ENCODE measurements at places on chromosomes 5 and 9.

- DNase-seq = no peak
These were observed 817 bp downstream of the GAPVD1 start for GRCh38 chr9:125262294-125262991.

GRCh38 chr9:29183971-29184370 is 1610.7 kb upstream of the C9orf72 start:
- DNase-seq = no peak

GRCh38 chr9:81855538-81855937 is 72.7 kb upstream of the SPATA31D4 start:
- no peak for DNase-seq

- no peak for DNase-seq
These were observed 163.6 kb upstream of the IRX2 start for GRCh38 chr5:2914981-2915484.

DNA sequence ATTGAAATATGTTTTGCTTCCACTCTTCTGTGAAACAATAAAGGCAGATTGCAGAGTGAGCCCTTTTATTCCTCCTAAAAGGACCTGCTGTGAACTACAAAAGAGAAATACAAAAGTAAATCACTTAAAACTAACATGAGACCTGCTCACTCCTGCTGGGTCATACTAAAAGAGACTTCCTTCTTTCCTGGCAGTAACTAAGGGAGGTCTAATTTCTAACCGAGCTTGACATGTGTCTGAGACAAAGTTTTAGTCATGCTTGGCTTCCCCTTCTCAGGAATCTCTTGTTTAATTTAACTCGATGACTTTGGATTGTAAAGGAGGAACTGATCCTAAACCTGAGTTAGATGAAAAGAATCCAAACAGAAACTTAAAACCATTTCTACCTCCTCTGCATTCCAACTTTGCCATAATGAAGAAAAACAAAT is 86.4 kb upstream of the CDH6 start:
- peak; percentile 70 for DNase-seq

DNA sequence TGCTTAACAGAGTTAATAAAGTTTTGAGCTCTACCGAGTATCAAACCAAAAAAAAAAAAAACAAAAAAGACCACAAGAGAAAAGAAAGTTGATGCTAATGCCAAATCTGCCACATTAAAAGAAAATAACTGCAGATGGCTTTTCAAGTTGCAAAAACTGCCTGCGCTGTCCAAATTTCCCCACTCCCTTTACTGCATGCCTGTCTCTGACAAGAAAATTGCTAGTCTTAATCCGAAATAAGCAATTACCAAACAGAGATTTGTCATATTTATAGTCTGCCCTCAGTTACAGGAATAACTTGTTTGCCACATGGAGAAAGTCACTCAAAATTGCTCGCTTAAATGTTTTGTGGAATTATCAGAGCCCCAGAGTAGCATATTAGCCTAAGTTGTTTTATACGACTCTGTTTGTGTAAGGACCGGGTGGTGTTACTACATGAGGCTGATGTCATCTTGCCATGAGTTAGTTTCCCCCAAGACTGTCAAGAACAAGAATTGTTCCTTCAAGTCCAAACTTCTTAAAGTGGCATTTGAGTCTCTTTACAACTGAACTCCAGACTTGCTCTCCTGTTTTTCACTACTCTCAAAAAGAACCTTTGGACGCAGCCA is 160.9 kb downstream of the CEP120 start:
- DNase-seq = no peak

DNA sequence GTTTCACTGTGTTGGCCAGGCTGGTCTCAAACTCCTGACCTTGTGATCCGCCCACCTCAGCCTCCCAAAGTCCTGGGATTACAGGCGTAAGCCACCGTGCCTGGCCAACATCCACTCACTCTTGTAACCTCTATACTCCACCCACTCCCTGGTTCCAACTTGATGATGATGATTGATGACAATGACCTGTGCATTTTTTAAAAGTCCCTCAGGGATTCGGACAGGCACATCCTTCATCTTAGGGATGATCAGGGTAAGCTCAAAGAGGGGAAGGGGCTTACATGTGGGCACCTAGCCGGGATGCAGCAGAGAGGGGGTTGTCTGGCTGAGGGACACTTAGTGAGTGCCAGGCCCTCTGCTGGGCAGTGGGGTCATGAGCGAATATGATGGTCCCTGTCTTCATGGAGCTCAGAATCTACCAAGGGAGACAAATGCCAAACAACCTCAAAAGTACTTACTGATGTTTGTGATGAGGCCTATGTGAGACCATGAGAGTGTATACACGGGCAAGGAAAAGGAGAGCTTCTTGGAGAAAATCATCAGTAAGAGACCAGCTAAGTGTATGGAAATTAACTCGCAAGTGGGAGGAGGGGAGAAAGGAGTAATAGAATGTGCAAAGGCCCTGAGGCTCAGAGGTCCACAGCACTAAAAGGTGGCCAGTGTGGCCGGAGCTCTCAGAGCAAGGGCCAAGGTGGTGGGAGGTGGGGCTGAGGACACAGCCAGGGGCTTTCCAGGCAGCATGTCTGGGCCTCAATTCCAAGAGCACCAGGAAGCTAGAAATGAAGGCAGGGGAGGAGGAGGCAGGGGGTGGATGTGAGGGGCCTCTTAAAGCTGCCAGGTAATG is 27.4 kb downstream of the LHX2 start:
- no peak for DNase-seq

GRCh38 chr5:105554568-105555169 is 1992.1 kb upstream of the NUDT12 start:
- DNase-seq = peak; percentile 54

DNA sequence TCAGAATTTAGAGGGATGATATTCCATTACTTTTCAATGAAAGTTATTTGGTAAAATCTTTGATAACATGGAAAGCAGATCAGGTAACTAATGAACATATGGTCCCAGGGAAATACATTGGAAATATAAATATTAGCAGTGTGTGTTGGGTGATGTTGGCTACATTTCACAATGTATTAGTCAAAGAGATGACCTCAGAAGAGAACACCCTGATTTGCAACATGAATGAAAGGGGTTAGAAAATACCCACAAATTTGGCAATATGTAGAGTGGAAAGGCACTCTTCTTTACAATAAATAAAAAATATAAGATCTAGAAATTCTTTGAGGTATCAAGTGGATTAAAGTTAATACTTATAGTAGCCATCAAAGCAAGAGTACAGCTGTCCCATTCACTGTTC is 606.7 kb downstream of the PSAT1 start:
- no peak for DNase-seq

DNA sequence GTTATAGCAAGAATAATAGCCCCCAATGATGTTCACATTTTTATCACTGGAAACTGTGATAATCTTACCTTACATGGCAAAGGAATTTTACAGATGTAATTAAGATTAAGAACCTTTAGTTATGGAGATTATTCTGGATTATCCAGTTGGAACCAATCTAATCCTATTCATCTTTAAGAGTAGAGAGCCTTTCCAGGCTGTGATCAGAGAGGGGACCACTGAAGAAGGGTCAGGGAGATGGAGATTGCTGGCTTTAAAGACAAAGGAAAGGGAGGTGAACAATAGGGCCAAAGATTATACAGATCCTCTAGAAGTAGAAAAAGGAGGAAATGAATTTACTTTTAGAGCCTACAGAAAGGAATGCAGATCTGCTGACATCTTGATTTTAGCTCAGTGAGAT is 253.5 kb upstream of the GRIN3A start:
- no peak for DNase-seq

GRCh38 chr5:43316421-43316820 is 3.2 kb upstream of the HMGCS1 start:
- no peak for DNase-seq

DNA sequence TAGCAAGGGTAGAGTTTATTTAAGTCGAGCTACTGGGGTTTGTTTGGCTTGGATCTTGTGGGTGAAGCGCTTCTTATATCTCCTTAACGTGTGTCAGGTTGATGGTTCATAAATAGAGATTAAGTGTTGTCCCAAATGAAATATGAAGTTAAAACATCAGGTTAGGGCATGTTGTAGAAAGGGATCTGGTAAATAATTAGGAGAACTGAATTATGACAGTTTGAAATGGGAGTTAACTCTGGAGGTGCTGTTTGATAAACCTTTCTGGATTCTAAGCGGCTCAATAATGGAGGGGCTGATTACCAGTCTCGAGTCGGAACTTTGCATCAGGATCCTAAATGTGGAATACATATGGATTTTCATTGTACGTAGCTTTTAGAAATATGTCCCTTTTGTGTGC is 717.0 kb upstream of the WWC1 start:
- DNase-seq = peak; percentile 56

- DNase-seq = peak; percentile 66
These were observed 58.3 kb downstream of the GPR107 start for GRCh38 chr9:130111786-130112537.

- DNase-seq = no peak
These were observed 148.7 kb upstream of the RANBP3L start for GRCh38 chr5:36450229-36451014.

DNA sequence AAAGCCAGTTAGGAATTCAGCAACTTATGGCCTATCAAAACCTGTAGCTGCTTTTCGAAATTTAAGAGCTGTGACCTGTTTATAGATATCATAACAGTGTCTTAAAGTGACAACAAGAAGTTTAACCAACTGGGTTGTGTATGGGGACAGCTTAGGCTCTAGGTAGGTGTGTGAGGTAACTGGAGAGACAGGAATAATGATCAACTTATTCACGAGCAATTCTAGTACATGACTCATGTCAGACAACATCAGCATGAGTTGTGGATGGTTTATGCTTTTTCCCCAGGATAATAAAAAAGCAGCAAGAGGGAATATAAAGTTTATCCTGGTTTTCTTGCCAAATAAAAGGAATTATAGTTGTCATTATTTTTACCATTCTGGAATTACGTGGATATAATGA is 88.6 kb downstream of the GDNF start:
- no peak for DNase-seq

GRCh38 chr5:40551496-40552491 is 127.9 kb upstream of the PTGER4 start:
- peak; percentile 6 for DNase-seq

DNA sequence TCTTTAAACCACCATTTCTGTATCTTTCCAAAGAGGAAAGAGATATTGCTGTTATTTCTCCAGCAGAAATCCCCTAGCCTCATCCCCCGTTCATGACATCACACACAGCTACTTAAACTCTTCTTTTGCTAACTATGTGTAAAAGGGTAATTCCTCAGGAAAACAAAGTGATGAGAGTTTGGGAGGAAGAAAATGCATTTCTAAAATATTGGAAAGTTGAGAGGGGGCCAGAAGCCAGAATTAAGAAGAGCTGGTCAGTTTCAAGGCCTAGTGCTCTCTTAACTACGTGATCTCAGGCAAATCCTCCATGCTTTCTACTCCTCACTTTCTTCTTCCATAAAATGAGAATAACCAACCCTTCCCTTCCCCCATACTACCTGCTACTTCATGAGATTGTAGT is 109.4 kb downstream of the LIFR start:
- DNase-seq = no peak

DNA sequence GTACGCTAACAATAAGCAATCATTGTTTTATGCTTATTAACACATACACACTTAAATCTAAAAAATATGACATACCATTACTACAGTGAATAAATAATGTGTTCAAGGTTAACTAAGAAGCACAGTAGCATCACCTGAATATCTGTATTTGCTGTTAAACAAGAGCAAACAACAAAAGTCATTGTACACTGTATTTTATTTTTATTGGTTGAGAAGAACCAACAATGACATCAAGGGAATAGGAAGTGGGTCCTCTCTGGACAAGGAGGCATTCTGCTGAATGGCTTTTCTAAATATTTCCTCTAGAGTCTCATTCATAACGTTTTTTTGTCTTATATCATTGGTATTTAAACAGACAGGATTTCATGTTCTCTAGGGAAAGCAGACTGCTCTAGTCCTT is 460.4 kb downstream of the CDH9 start:
- DNase-seq = no peak

- no peak for DNase-seq
These were observed 108.9 kb upstream of the PPP1R26 start for GRCh38 chr9:135370411-135371375.

DNA sequence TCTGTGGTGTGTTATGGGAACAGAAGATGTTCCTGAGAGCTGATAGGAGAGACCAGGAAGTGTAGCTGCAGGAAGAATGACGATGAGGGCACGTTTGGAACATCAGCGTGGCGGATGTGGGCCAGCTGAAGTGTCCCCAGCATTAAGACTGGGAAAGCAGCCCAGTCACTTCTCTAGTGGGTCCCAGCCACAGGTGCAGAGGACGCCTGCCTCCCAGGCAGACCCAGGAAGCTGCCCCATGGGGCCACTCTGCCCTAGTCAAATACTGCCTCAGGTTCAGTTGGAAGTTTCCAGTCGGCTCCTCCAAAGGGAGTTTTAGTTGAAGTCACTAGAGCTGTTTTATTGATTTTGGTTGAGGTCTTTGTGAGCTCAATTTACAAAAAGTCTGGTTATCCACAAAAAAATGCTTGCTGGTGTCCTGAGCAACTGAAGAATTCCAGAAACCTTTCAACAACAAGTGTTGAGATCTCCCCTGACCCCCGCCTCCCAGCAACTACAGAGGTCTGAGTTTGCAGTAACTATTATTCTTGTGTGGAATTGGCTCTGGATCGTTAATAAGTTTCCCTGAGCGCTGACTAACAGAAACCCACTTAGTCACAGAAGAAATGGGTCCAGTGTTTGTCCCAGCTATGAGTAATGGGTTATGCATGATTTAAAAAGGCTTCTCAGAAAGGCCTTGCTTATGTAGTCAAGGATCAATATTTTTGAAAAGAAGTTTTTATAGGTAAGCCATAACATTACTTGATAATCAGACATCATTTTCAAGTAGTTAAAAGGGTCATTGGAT is 294.1 kb downstream of the FANCC start:
- no peak for DNase-seq

DNA sequence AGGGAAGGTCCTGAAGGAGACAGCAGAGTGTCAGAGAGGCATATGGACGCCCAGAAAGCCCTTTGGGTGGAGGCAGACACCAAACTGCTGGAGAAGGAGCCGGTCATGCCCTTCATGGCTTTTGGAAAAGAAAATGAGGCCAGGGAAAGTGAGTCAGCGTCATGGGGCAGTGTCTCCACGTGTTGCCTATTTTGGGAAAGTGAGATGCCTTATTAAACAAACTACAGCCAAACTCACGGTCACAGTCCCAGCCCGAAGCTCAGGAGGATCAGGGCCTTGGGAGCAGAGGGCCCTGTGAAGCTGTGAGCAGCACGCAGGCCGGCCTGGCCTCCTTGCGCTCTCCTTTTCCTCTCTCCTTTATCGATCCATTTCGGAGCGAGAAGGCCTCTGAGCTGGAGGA is 25.0 kb downstream of the RGS3 start:
- no peak for DNase-seq

DNA sequence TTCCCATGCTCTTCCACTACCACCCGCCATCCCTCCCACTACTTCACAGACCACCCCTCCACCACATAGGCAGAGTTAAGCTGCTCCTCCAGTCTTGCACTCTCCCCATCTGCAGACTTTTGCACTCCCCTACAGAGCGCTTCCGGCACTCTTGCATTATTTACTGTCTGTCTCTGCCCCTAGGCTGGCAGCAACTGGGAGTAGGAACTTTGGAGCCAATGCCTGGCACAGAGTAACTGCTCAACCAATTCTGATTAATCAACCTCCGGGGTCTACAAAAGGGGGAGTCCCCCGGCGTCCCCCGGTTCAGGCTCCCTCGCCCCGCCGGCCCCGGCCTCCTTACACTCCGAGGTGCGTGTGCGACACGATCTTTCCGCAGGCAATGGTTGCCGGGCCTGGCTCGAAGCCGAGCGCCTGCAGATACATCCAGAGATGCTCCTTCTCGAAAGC is 498 bp downstream of the HAUS6 start:
- DNase-seq = peak; percentile 63
